A549 treated with GW870086 at 1 μM for 4 hours (cell line): ENCODE measurements at places on chromosomes 5 and 9. TPM values are rescaled to one million over a fixed set of nuclear protein-coding genes. Genes with fewer than 3 reads are reported as not detected.

The ZNF300 gene
- 2.0 to 2.9 TPM (median 2.8 TPM) in 5 replicates for total RNA-seq

The PGM5 gene
- not detected in 5 replicates for total RNA-seq

The C6 gene
- not detected in 5 replicates for total RNA-seq

The SCGB3A2 gene
- not detected in 5 replicates for total RNA-seq

The PDE6A gene
- 0.09 to 0.28 TPM (median 0.23 TPM) in 5 replicates for total RNA-seq

The RORB gene
- total RNA-seq: not detected in 5 replicates

The PRUNE2 gene
- 0.06 to 0.23 TPM (median 0.13 TPM) in 4 of 5 replicates, not detected in the other for total RNA-seq

The PKD2L2 gene
- not detected in 5 replicates for total RNA-seq

The FRMPD1 gene
- total RNA-seq: 0.03 to 0.06 TPM (median 0.05 TPM) in 3 of 5 replicates, not detected in the others

The LVRN gene
- total RNA-seq: 0.06 to 0.08 TPM (median 0.07 TPM) in 3 of 5 replicates, not detected in the others

The CTXN3 gene
- total RNA-seq: not detected in 5 replicates

The BOD1 gene
- 59.4 to 70.4 TPM (median 67.6 TPM) in 5 replicates for total RNA-seq

The MARCOL gene
- not detected in 5 replicates for total RNA-seq

The GBGT1 gene
- total RNA-seq: 1.7 to 2.8 TPM (median 2.4 TPM) in 5 replicates

The CRHBP gene
- total RNA-seq: 0.13 to 0.24 TPM in 2 of 5 replicates, not detected in the others

The KCNV2 gene
- total RNA-seq: not detected in 5 replicates

The RANBP6 gene
- total RNA-seq: 10.9 to 16.1 TPM (median 15.5 TPM) in 5 replicates
